ENCODE measurements at places on chromosomes 13 and 19.

DNA sequence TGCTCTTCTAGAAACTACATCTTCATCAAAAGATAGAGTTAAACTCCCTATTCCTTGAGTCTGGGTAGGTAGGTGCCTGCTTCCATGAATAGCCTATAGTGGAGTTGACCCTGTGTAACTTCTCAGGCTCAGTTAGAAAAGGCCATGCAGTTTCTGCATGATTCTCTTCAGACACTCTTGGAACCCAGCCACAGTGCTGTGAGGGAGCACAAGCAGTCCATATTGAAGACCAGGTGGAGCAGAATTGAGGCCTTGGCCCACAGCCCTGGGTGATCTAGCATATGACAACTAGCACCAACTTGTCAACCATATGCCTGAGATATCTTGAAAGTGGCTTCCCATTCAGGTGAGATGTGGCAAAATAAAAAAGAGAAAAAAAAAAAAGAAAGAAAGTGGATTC, 10.3 kb upstream of the PAN3 start:
- DNase-seq: no peak

GRCh38 chr19:38478273-38478971, 44.9 kb downstream of the RYR1 start:
- no peak for DNase-seq

DNA sequence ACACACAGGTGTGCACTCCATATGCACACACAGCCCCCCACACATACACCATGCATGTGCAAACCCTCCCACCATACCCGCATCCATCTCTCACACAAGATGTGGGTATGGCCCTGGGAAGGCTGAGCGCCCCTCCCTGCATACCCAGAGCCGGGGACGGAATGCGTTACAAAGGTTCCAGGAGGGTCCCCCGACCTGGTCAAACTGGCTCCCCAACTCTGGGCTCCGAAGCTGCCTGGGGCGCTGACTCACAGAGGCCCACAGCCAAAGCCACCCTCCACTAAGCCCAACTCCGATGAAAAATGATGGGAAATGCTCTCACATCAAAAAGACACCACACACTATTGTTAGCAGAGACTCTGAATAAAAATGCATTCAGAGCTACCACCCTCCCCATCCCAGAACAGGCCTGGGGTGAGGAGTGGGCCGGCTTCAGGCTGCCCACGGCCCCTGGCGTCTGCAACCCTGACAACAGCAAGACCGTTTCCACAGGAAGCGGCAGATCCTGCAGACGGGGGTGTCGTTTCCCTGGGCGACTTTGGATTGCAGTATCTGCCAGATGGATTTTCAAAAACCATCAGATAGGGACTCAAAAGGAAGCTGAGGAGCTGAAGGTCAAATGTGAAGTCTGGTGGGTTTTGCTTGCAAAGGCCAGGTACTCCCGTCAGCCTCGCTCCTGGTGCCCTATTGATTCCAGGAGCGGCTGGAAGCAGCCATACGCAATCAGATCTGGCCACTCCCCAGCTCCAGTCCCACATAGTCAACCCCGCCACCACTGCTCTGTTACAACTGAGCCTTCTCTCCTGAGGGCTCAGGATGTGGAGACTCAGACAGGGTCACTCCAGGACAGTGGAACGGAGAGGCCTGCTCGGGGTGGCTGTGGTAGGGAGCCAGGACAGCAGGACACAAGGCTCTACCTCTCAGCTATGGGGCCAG, 14.3 kb downstream of the PEPD start:
- DNase-seq: no peak

DNA sequence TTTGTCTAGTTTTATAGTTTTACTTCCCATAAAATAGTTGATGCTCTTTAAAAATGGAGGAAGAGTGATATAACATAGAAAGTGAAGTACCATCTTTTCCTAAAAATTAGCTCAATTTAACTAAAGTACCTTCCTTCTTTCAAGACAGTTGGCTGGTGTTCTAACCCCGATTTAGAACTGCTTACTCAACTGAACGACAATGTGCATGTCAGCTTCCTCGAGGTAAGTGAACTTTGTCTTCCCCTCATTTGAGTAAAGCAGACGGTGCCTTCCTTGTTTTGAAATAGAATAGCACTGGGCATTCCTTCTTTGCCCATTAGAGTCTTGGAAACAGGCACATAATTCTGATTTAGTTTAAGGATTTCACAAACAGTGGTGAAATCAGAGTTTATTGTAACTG, 1519.2 kb downstream of the EFNB2 start:
- no peak for DNase-seq

- DNase-seq: no peak
Observed at GRCh38 chr13:27001705-27002104, 169.9 kb downstream of the USP12 start.

DNA sequence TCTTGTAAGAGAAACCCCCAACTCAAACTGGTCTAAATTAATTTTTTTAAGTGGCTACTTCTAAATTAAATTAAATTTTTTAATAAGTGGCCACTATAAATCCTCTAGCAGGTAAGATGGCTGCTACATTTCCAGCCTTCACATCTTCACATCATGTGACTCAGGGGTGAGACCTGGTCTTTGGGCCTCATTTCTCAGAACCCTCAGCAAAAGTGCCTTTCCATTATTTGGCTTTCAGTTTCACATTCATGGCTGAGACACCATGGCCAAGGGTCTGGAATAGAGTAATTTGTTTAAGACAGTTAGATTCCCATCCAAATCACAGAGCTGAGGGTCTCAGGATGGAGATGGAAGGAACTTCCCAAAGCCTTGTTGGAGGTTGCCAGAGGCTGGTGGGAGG, 47.5 kb downstream of the DCT start:
- no peak for DNase-seq

DNA sequence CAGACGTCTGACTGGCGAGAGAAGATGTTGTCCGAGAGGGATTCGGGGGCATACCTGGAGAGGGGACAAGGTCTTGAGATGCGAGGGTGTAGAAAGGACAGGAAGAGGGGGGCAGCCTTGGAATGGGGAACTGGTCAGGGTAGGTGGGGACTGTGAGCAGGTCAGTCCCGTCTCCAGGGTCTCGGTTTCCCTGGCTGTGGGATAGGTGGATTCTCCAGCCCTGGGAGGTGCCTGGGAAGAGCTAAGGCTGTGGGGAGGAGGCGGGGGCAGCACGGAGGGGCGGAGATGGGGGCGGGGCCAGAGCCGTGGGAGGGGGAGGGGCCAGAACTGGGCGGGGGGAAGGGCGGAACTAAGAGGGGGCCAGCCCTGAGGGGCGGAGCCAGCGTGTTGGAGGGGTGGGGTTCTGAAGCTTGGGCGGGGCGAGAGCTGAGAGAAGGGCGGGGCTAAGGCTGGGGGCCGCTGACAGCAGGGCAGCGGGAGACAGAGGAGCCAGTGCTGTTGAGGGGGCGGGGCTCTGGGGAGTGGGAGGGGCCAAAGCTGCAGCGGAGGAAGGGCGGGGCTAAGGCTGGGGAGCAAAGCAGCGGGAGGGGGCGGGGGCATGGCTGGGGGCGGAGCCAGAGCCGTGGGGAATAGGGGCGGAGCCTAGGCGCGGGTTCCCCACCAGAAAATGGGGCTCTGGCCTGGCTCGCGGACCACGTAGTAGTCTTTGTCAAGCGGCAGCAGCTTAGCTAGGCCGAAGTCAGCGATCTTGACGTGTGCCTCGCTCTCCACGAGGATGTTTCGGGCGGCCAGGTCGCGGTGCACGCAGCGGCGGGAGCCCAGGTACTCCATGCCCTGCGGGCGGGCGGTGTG, 9.5 kb upstream of the INSL3 start:
- peak; percentile 38 for DNase-seq

DNA sequence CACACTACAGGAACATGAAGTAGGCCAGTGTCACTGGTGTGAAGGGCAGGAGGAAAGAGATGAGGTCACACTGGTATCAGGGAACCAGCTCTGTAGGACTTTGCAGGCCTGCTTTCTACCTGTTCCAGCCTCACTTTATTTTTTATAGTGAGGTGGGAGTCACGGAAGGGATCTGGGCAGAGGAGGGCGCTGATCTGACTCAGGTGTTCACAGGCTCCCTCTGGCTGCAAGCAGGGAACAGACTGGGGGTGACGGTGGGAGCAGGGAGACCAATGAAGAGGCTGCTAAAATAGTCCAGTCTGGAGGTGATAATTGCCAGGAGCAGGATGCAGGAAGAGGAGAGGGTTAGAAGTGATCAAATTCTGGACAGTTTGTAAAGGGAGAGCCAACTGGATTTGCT, 2.8 kb downstream of the THAP8 start:
- DNase-seq: no peak

DNA sequence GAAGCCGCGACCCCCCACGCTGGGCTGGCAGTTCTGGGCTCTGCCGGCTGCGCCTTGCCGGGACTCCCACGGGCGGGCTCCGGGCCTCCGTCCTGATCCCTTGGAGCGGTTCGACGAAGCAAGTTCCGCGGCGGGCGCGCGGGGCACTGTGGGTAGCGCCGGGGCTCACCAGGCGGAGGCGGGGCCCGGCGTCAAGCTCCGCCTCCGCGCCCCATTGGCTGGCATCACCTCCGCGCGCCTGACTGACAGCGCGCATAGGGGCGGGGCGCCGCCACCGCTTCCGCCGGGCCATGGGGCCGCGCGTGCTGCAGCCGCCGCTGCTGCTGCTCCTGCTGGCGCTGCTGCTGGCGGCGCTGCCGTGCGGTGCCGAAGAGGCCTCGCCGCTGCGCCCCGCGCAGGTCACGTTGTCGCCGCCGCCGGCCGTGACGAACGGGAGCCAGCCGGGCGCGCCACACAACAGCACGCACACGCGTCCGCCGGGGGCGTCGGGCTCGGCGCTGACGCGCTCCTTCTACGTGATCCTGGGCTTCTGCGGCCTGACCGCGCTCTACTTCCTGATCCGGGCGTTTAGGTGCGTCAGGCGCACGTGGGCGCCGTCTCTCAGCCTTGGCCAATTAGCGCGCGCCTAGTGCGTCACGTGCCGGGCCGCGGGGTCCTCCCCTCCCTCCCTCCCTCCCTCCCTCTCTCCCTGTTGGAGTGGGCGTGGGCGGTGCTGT, at the start of gene FAM174C:
Gene FAM174C, plus strand, starts transcription at position 271 of the 716 bp plus-strand sequence. Its CDS starts 20 bp downstream, at position 291.
- peak; percentile 95 for DNase-seq

All from activated CD4-positive, alpha-beta T cell treated with anti-CD3 and anti-CD28 coated beads for 1 hour (primary cell).